D341Med (cell line): ENCODE measurements at places on chromosomes 13 and 19.

GRCh38 chr13:46478651-46479050 lies 74.3 kb upstream of the LRCH1 start:
- DNase-seq, result no peak

- DNase-seq, result no peak
These were observed 227 bp downstream of the OVOL3 start for GRCh38 chr19:36111200-36111539.

DNA sequence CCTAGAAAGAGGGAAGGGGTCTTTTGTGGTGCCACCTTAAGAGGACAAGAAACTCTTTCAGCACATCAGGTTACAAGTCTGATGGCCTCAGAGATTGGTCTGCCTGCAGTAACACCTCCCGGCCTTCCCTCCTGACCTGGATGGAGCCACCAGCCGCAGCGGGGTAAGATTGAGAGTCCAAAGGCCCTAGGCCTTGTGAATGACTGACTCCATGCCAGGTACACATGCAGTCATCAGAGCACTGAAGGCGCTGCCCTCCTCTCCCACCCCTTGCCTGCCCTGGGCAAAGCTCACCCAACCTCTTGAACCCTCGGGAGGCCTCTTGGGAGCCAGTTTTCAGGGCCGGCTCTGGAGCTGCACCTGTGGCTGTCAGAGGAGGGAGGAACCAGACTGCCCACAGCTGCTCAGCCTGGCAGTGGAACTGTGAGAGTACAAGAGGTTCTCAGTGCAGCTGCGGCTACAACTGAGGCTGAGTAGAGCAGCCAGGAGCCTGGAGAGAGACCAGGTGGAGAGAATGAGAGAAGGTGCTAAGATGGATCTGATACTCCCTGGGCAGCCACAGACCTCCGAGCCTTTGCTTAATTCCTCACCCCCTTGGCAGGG lies 23.8 kb upstream of the C13orf42 start:
- no peak for DNase-seq

GRCh38 chr13:44573790-44574465 lies 2.2 kb downstream of the TSC22D1 start:
- peak; percentile 34 for DNase-seq

GRCh38 chr13:102651892-102652291 lies 43.0 kb downstream of the METTL21C start:
- DNase-seq, result no peak
